Amniotic stem cell (primary cell): ENCODE measurements at places on chromosomes 11 and 22.

DNA sequence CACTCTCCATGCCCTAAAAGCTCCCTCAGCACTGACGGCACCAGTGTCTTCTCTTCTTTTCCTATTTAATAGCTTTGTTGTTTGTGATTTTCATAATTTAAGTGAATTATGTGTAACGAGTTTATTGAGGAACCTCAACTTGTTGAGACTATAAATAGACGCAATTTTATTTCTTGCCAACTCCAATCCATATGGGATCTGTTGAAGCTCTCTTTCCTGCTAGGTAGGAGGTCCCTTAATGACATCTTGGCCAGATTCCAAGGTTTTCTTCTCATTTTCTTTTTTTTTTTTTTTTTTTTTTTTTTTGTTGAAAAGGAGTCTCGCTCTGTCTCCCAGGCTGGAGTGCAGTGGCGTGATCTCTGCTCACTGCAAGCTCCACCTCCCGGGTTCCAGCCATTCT lies 14.2 kb downstream of the RTL6 start:
- DNase-seq = no peak

GRCh38 chr11:22454461-22455090 lies 116.4 kb downstream of the SLC17A6 start:
- DNase-seq = no peak

- no peak for DNase-seq
These were observed 42.3 kb downstream of the EIF4ENIF1 start for GRCh38 chr22:31447337-31447736.

DNA sequence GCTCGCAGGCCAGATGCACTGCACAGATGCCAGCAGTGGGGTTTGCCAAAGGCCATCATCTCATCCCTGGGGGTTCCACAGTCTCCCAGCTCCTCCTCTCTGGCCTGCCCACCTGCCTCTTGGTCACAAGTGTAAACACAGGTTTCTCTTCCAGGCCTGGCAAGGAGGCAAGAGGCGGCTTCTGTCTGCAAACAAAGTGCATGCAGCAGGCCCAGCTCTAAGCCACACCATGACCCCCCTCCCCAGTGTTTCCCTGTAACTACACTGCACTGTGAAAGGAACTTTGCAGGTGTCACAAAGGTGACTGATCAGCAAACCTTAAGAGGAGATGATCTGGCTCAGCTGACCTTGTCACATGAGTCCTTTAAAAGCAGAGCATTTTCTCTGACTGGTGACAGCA lies 26.2 kb upstream of the SHISAL1 start:
- DNase-seq = no peak

DNA sequence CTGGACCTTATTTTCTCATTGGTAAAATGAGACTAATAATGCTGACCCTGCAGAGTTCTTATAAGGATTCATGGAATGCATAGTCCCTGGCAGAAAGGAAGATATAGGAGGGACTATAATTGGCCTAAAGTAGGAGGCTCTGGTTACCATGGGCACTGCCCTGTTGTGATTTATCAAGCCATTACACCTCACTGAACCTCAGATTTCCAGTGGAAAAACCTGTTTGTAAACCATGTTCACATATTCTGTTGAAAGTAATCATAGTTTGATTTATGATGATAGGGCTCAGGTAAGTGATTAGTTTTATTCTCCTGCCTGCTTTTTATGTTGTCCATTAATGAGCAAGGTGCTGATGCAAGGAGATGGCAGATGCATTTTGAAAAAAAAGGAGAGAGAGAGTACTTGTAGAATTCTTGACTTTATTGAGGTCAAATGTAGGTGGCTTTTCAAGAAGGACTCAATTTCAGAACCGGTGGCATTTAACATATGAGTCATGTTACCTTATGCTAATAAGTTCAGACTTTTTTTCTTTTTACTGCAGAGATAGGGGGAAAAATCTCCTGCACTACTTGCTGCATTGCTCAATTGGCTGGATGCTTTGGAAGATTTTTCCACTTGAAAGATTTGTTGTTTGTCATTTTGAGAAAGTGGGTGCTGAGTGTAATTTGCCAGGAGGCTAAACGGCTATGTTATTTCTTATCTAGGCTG lies 14.6 kb downstream of the NF2 start:
- DNase-seq = no peak

DNA sequence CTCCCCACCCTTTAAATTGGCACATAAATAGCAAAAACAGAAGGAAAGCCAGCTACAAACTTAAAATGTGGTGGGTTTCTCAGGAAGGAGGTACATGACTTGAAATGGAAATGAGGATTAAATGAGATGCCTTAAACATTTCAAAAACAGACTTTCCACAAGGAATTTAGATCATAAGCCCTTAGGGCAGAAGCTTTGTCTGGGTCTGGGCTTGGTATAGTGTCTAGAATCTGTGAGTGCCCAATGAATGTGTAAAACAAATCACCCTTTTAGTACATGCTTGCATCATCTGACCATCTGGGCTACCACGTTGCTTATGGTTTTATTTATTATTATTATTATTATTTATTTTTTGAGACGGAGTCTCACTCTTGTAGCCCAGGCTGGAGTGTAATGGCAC lies 37.1 kb upstream of the CREB3L1 start:
- DNase-seq = no peak

DNA sequence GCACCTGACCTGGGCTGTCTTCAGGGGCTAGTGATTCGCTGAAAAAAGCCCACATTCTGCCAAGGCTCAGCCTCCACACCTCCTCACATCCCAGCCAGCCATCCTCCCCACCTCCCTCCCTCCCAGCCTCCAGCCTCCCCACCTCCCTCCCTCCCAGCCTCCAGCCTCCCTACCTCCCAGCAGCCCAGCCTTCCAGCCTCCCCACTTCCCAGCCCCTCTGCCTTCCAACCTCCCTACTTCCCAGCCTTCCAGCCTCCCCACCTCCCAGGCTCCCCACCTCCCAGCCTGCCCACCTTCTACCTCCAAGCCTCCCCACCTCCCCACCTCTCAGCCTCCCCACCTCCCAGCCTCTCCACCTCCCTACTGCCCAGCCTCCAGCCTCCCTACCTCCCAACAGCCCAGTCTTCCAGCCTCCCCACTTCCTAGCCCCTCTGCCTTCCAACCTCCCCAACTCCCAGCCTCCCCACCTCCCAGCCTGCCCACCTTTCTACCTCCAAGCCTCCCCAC lies 33.7 kb upstream of the TH start:
- no peak for DNase-seq

- no peak for DNase-seq
These were observed 2.3 kb upstream of the XBP1 start for GRCh38 chr22:28802595-28803123.

DNA sequence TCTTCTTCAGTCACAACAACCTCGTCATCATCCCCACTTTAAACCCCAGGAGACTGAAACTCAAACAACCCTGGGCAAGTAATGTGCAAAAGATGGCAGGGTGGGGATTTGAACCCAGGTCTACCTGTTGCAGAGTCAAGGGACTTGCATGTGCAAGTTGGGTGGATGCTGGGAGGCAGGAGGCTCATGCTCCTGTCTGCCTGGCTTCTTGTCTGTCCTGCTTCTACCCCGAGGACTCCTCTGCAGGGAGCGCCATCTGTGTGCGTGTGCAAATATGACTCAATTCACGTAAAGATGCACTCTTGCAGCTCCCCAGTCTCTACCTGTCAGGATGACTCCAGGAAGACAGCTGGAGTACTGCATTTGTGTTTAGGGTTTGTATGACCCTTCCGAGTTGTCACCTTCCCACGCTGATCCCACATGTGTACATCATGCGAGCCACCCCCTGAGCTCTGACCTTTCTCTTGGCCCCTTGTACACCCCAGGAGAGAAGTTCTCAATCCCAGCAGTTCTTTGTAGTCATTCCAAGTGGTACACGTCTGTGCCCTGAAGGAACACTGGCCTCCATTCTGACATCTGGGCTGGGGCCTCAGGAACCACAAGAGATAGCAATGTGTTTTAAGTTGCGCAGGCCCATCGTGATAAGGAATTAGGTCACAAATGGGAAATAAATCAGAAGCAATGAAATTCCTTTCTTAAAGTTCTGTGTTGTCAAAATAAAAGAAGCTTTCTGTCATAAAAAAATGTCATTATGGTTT lies 95.7 kb downstream of the CWC15 start:
- DNase-seq = no peak
